ENCODE measurements at places on chromosomes 3 and 15.

DNA sequence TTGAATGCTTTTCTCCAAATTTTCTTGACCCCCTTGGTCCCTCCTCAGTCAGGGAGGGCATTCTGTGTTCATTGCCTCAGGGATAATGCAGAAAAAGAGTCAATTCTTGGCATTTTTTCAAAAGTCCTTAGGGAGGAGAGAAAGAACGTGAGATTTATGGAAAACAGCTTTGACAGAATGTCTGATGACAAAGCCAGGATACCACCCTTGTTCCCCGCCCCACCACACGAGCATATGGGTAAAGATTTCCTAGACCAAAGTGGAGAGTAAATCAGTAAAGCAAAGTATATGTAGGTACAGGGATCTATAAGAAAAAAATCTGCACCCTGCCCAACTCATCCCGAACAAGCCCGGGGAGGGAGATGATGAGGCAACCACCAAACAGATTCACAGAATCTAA lies 11.2 kb downstream of the SRGAP3 start:
- DNase-seq: no peak

GRCh38 chr3:180563406-180563805 lies 38.6 kb upstream of the TTC14 start:
- no peak for DNase-seq

GRCh38 chr3:173553635-173554280 lies 156.2 kb downstream of the NLGN1 start:
- DNase-seq: no peak

DNA sequence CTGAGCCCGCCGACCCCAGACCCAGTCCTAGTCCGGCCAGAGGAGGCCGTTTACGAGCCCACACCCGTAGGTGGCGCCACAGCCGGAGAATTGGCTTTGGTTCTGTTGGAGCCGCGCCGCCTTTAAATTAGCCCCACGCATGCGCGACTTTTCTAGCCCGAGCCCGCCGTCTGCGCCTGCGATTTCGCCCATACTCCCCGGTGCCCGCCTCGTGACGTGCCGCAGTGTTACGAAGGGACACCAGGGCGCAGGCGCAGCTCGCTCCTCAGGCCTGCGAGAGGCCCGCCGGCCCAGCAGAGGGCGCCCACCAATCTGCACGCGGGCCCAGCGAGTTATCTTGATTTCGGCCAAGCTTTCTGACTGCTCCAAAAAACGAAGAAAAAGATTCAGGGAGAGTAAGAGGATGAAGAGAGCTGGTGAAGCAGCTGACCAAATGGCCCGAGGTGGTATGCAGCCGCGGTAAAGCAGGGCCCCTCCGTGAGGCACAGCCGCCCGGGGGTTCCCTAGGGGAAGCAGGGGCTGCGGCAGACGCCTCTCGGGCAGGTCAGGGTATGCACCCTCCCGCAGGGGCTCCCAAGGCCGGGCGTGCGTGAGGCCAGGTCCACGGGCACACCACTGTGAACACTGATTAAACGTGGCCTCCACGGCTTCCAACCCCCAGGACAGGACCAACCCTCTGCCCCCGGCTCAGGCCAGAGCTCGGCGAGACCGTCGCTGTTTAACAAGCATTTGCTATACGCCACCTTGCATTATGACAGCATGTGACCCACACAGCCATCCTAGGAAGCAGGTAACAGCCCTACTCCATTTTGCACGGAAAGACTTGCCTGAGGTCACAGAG lies 32.8 kb downstream of the RPN1 start:
- peak; percentile 95 for DNase-seq
